ENCODE measurements at places on chromosomes 5 and 9.

GRCh38 chr5:160547061-160547460, 125.4 kb downstream of the PTTG1 start:
- DNase-seq = no peak

DNA sequence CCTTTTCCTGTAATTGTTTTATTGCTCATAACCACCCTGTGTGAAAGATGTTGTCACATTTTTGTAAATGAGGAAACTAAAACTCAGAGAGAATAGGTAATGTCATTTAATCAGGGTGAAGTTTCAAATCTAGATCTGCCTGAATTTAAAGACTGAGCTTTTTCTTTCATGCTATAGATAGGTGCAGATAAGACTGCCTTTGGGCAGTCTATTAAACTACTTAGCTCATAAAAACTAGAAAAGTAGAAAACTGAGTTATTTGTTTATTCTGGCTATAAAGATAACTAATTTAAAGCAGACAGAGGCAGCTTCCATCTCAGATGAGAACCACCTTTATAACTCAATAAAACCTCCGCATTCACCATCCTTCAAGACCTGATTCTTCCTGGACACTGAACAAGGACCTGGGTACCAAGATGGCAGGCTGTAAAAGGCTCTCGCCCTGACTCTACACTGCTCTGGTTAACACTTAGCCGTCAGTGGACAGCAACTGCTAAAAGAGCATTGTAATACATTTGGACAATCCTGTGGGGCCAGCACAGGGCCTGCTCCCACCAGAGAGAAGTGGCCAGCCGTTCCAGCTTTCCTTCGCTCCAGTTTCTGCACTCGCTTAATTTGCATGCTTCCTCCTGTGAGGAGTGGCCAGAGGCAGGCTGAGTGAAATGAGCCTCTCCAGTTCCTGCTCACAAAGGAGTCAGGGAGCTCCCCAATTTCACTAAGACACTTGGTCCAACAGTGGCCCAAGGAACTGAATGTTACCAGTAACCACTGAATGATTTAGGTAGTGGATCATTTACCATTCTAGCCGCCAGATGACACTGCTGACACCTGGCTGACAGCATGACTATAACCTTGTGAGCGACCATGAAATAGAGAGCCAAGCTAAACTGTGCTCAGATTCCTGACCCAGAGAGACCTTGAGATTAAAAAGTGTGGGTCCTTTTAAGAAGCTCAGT, 566.4 kb downstream of the EFNA5 start:
- DNase-seq = peak; percentile 26

- no peak for DNase-seq
These were observed 8.4 kb upstream of the OLFM1 start for GRCh38 chr9:135079018-135079417.

- DNase-seq = no peak
These were observed 179.0 kb upstream of the NMUR2 start for GRCh38 chr5:152584103-152584502.

DNA sequence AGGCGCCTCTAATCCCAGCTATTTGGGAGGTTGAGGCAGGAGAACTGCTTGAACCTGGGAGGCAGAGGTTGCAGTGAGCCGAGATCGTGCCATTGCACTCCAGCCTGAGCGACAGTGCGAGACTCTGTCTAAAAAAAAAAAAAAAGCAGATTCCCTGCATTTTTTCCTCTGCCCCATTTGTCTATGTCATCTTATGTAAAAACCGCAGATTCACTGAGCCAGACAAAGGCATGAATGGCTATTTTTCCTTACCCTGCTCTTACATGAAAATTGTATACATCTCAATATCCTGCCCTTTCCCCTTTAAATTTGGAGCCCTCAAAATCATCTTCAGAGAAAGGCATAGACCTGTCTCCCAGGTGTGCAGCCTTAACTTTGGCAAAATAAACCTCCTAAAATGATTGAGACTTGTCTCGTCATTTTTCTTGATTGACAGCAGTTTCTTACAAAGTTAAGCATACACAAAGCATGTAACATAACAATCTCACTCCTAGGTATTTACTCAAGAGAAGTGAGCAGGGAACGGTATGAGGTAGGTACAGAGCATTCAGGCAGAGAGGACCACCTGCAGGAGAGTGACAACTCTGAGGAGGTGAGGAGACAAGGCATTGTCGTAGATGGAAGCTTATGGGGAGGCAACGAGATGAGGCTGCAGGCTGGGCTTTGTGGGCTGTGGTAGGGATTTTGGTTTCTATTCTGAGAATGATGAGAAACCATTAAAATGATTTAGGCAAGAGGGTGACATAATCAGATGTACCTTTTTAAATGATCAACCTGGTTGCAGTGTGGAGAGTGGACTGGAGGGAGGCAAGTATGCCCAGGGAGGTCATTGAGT, 65.7 kb upstream of the IL6ST start:
- no peak for DNase-seq

GRCh38 chr5:151499501-151500035, 52.2 kb downstream of the SLC36A1 start:
- DNase-seq = no peak

GRCh38 chr5:11801061-11801460, 103.2 kb downstream of the CTNND2 start:
- DNase-seq = no peak

DNA sequence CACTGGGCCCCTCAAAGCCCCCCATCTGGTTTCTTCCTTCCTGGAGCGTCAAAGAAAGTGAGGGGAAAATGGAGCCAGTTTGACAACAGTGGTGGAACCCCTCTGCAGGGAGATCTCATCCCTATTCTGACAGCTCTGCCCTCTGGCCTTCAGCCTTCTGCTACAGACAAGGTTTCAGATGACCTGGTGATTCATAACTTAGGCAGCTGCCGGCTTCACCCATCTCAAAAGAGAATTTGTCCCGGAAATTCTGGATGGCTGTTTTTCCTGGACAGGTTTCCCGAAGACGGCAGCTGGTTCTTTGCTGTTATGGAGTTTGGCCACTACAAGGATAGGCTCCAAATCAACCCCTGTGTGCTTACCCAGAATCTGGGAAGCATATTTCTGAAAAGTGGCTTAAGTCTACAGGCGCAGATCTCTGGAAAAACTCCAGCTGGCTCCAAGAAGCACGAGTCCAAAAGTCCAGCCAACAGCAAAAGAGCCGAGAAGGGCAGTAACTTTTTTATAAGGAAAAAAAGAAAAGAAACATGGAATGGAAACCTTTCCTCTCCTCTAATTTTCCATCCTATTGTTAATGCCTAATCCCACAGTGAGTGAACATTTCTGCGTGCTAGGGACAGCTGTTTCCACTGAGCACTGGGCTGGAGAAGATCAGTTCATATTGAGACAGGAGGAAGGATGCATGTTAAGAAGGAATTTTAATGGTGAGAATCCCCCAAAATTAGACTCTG, 54.5 kb downstream of the ZNF366 start:
- peak; percentile 41 for DNase-seq

- no peak for DNase-seq
These were observed 7.8 kb downstream of the GZMA start for GRCh38 chr5:55110217-55110616.

DNA sequence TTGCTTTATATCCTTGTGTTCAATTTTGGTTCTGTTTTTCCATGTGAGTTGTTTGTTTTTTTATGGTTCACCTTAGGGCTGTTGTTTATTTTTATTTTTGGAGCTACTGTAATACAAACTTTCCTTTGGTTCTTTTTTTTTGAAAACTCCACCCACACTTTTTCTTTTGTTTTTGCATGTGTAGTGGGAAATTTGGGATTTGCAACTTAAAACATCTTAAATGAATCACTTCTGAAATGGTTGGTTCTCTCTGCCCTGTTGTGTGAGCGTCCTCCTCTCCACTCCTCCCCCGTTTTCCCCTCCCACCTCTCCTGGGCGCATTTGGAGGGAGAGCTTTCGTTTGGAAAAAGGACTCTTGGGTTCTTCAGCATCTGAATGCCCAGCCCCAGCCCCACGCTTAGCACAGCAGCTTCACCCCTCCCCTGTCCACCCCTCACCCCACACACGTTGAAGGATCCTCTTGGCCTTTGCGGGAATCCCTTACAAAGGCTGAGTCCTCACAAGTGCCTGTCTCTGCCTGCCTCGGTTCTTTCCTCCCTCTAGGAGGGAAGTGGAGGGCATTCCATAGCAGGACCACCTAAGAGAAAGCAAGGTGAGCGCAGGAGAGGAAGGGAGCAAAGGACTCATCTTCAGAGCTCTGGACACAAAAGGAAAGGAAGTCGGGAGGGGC, 67.2 kb downstream of the DMRT1 start:
- peak; percentile 52 for DNase-seq

DNA sequence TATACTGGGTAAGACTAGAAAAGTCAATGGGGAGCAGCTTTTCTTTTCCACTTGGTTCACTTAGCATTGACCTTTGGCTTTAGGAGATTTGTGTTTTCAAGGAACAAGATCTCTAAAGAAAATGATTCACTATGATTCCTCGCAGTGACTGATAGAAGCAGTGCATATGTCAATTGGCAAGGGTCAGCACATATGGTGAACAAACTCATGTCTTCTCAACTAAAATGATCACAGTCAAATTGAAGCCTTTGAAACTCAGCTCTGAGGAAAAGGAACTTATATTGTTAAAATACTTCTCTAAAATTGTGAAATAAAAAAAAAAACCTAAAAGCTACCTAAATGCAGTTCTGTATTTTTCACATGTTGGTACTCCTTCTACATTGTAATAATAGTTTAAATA, 43.2 kb upstream of the IL7R start:
- no peak for DNase-seq

DNA sequence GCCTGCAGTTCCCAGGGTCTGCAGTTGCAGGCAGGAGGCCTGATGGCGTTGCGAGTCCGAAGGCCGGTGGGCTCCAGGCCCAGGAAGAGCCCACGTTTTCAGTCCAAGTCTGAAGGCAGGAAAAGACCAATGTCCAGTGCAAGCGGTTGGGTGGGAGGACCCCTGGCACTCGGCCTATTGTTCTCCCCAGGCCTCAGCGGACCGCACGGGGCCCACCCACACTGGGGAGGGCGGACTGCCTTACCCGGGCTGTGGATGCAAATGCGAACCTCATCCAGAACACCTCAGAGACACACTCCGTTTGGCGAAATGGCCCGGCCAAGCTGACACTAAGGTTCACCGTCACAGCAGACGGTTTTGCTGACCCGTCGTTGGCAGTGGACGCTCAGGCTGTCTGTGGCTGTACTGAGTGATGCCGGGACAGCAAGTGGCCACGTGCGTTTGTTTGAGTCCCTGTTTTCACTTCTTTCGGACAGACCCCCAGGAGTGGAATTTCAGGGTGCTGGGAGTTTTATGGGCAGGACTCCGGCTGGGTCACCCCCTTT, 10.2 kb upstream of the SEC16A start:
- DNase-seq = no peak

GRCh38 chr5:66329078-66329477, 185.0 kb downstream of the SREK1 start:
- DNase-seq = no peak

- no peak for DNase-seq
These were observed 240.0 kb downstream of the PRR16 start for GRCh38 chr5:120703918-120704587.

DNA sequence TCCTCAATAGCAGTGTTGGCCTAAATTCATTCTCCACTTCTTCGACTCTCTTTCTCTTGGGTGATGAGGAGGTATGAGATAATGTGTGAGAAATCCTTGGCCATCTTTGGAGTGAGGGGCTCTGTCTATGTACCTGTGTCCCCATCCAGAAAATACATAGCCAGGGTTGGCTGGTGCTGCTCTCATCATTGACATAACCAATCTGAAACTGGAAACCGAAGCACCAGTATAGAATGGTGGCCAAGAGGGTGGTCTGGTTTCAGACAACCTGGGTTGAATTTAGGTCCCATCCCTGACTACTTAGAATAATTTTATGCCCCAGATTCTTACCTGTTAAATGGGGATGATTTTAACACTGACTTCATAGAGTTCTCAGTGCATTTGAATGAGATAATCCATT, 208.1 kb downstream of the ARHGAP26 start:
- no peak for DNase-seq

DNA sequence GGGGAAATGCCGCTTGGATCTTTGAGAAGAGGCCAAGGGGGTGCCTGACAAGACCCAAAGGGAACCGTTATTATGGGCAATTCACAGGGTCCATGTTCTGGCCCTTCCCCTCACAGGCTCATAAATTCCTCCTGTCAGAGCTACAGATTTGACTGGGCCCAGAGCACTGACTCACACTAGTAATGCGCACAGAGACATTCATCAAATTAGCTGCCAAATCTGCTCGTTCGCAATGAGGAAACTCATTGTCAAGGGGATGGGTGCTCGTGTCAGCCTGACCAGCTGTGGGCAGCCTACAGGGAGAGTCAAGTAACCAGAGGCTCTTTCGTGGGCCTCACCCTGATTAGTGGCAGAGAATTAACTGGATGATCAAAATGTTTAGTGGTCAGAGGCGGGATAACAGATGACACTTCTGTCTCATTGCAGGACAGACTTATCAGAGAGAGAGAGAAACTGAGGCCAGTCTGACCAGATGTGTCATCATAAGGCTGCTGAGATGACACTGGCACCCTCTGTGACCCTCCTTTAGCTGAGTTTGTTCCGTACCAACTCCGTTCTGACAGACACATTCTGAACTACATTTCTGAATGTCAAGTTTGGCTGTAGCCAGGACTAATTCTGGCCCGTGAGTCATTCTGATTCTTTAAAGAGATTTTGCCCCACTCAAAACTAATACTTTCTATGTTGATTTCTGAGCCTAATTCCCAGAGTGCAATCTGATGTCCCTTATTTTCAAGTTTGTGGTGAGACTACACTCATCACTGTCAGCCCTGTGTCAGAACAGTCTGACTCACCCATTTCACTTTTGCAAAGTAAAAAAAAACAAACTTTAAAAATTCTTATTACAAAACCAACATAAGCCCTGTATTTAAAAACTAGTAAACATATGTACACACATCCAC, 377.1 kb downstream of the ACTL7B start:
- no peak for DNase-seq

DNA sequence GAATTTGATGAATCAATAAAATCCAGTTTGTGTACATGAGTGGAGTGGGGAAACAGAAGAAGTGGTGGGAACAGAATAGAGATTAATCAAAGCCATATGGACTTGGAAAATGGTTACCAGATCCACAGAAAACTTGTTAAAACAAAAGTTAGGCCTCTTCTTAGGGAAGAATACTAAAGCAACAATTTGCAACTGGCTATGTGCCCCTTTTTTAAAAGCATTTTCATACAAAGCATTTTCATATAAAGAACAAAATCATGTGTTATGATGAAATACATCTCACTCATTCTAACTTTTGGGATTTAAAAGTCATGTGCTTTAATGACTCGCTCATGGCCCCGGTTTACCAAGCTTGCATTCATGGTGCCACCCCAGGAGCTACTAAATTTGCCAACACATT, 276.9 kb downstream of the EFNA5 start:
- DNase-seq = no peak

GRCh38 chr5:175211956-175212756, 231.8 kb downstream of the DRD1 start:
- DNase-seq = no peak

DNA sequence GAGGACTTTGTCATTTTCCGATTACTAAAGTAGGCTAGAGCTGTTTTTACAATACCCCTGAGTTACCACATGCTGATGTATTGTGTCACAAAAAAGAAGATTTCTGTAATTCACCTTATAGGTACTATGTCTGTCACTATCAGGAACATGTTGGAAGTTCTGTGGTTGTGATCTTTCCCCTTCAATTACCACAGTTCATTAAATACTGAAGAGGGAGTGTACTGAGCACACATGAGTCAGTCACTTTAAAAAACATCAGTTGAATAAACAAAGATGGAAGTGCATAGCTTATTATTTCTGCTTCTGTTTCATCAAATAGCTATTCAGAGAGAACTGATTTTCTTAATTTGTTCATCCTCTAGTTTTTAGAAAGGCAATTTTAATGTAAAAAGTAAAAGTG, 31.7 kb downstream of the AP3S1 start:
- DNase-seq = no peak
